ENCODE measurements at places on chromosomes 5 and 9.

DNA sequence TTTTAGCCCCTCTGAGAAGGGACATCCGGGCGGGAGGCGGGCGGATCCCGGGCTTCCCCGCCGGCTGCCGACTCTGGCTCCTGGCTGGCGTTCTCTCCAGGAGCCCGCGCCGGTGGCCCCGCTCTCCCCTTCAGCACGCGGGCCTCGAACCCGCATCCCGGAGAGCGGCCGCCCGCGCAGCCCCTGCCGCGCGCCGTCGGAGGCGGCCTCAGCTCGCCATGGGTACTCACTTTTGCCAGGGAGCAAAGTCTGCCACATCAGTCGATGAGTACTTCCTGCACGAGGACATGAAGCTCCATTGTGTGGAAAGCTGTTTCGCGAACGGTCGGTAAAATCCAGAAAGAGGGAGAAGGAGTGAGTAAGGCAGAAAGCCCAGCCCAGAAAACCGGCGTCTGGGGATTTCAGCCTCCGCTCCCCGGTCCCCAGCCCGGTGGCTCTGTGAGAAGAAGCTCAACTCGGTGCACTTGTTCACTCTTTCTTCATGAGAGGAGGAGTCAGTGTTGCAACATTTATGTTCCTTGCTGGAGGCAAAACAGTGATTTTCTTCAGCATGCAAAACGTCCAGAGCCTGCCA lies at the start of gene PRLR:
PRLR (minus strand) TSS at position 450 of the 574 bp plus-strand sequence. CDS start 140,867 bp downstream, outside the sequence.
- peak; percentile 38 for DNase-seq

- no peak for DNase-seq
Measured at GRCh38 chr5:148796936-148797335, 29.5 kb upstream of the ADRB2 start.

DNA sequence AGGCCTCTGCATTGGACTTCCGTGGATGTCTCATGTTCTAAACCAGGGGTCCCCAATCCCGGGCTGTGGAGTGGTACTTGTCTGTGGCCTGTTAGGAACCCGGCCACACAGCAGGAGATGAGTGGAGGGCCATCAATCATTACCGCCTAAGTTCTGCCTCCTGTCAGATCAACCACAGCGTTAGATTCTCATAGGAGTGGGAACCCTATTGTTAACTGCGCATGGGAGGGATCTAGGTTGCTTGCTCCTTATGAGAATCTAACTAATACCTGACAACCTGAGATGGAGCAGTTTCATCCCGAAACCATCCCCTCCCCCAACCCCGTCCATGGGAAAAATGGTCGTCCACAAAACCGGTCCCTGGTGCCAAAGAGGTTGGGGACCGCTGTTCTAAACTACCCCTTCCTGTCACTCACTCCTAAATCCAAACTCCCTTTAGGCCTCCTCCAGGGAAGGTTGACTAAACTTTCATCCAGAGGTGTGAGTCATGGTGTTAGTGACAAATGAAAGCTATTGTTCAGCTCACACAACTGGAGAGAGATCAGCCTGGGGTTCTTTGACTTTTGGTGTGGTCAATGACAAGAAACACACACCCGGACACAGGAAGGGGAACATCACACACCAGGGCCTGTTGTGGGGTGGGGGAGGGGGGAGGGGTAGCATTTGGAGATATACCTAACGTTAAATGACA lies 9.5 kb downstream of the KCNV2 start:
- DNase-seq, result no peak

GRCh38 chr5:42636946-42637345 lies 119.7 kb upstream of the CCDC152 start:
- no peak for DNase-seq

GRCh38 chr5:177987326-177987725 lies 8.7 kb downstream of the PROP1 start:
- DNase-seq, result no peak

DNA sequence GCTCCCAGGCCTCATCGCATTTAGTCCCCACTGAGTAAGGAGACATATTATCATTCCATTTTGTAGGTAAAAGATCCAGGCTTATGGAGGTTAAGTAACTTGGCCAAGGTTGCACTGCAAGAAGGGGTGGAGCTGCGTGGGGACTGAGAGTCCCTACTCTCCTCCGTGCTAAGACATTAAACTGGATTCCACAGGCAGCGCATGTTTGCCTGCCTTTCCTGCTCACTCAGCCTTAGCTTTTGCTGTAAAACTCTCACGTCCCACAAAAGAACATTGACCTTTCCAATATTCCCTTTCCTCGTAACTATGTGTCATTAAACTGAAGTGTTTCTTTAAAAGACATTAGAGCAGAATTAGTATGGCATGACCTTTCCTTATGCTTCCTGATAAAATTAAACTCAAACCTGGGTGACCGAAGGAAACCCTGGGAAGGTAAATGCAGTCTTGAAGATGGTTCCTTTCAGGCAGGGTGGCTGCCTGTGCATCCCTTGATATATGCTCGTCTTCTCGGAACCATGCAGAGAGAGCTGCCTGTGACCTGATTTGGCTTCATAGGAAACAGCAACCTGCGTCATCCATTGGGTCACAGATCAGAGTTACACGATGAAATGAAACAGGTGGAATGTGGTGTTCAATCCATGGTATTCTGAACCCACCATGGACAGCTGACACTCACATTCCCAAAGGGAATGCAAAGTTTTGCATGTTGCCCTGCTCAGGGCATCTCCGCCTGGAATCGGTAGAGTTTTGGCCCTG lies 85.9 kb downstream of the TMEM252 start:
- no peak for DNase-seq

DNA sequence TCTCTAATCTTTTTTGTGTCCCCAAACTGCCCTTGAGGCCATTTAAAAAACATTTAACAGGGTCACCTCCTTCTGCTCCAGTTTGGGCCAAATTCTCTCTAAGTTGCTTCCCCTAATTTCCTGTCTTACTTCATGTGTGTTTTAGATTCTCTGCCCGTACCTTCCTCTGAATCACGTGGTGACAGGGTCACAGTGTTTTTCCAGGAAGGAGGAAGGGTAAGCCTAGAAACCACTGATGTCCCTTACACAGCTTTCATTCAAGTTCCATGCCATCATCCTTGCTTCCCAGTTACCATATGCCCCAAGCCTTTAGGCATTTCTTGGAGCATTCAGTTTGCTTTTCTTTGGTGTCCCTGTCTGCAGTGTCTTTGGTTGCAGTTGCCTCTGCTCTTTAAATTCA lies 42.4 kb upstream of the MACIR start:
- no peak for DNase-seq

DNA sequence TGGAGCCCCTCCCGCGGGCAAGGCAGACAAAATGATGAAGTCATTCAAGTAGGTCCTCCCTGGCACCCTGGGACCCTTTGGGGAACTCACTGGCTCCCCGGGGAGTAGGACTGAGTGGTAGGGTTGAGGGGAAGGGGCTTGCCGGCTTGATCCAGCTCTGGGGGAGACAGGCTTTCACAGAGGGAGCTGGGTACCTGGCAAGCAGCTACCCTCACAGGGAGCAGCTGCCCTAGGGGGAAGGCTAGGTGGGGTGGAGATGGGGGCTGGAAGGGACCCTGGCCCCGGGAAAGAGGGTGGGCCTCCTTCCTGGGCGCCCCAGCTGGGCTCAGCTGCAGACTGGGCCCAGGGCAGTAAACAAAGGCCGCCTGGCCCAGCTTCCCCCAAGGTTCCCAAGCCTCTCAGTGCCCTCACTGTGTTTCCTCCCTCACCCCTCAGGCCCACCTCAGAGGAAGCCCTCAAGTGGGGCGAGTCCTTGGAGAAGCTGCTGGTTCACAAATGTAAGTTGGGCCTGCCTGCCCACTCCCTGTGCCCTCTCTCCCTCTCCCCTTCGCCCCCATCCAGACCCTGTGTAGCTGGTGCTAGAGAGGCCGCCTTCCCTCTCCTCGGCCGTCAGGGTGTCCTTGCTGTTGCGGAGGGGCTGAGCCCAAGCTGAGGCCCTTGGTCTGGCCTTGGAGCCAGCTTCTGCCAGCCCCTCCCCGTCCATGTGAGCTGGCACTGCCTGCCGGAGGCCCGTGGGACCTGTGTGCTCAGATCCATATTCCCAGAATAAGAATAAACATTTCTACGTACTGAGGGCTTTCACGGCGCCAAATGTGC lies 131.2 kb downstream of the RGS3 start:
- no peak for DNase-seq

GRCh38 chr5:15363601-15364000 lies 136.4 kb upstream of the FBXL7 start:
- DNase-seq, result no peak

DNA sequence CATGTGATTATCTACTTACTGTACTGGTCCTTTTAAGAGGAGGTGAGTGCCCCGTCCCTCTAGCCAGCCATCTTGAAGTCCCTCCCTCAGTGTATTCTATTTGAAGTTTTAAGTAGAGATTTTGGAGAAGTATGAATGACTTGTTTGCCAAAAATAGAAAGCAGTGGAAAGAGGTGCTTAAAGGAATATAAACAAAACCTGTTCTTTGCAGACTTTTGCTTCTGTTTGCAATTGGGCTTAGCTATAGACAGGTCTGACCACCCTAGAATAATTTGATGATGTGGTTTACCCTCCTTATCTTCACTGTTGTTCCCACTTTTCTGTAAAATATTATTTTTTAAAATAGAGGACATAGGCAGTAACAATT lies 21.2 kb downstream of the OSMR start:
- DNase-seq, result no peak

DNA sequence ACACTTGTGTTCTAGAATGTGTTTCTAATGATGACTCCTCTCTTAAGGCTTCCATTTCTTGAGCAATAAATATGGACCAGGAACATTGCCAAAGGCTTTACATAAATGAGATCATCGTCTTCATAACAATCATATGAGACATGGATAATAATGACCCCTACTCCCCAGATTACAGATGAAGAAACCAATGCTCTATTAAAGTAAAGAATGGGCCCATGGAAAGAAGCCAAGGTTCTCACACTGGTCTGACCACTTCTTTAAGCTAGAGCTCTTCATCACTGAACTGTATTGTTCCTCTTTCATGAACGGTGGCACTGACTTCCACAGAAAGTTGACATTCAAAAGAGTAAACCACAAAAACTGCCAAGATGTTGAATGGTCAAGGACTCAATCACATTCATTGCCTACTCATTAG lies 65.3 kb downstream of the MARCHF3 start:
- no peak for DNase-seq

DNA sequence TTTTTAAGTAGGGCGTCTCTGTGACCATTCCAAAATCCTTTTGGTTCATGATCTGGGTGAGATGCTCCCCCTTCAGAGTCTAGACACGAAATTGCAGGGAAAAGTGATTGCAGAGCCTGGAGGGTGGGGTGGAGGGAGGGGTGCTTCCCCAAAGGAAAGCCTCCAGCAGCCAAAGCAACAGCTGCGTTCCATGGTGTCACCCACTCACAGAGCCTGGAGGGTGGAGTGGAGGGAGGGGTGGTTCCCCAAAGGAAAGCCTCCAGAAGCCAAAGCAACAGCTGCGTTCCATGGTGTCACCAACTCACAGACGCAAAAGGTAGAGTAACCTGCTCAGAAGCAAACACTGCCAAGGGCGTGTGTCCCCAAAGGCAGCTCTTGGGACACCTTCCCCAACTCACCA lies 22.6 kb downstream of the SLC6A18 start:
- DNase-seq, result no peak

DNA sequence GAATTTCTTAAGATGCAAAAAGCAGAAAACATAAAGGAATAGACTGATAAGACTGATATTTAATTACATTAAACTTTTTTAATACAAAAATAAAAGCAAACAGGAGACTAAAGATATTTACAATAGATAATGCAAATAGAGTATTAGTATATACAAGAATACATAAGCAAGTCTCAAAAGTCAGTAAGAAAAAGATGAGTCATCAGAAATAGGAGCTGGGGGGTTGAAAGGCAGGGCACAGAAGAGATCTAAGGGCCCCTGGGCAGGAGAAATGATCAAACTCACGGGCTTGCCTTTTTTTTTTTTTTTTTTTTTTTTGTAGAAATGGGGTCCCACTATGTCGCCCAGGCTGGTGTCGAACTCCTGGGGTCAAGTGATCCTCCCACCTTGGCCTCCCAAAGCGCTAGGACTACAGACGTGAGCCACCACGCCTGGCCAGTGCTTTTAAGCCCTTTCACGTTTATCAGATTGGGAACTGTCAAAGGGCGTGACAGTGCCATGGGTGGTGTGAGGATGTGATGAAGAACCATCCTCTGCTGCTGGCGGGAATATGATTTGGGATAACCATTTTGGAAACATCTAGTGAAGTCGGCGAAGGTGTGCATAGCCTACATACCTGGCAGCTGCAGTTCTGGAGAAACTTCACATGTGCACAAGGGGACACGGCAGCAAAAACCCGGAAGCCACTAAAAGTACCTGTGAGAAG lies 126.1 kb downstream of the CACNA1B start:
- no peak for DNase-seq

DNA sequence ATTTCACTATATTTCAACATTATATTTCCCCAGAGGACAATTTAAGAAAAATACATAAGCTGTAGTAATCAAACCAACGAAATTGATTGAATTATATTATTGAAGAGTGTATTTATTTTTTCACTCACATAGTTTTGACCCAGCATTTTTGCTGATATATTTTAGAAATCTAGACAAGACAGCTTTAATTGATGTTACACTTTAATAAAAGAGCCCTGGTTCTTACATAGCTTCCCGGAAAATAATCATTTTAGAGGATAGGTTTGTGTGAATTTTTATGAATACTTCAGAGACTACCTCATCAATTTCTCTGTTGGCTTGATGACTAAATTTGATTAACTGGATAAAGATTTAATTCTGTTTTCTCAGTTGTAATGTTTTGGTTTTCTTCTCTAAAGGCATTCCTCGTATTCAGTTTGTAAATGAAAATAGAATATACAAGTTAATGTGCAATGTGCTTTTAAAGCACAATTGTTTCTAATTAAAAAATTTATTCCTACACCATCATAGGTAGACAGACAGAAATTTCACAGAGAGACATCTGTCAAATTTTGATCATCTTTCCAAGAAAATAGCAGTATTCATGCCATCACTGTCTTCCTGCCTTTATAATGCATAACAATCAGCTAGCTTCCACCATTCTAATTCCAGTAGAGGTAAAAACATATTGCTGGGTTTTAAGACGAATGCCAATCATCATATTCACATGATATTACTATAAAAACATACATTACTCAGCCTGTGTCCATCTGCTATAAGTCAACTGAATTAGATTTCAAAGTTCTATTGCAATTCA lies 441.4 kb downstream of the CDH12 start:
- no peak for DNase-seq

DNA sequence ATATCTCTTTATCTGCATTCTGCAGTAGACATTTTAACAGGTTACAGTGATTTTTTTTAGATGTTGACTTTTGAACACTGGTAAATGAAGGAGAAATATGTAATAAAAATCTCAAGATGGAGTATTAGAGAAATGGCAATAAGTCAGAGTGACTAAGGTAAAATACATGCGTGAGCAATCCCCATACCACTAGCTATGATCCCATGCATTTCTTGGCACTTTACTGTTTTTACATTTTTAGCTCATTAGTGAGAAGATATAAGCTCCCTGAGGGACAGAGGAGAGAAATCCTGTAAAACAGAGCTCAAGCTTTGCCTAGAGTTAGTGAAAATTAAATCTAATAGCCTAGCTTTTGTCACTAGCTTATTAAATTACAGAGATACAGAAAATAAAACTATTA lies 181.9 kb upstream of the TRPM3 start:
- DNase-seq, result no peak

GRCh38 chr5:35518104-35518503 lies 99.6 kb upstream of the SPEF2 start:
- no peak for DNase-seq

- DNase-seq, result no peak
Measured at GRCh38 chr9:21961569-21961968, 32.6 kb downstream of the CDKN2A start.

GRCh38 chr9:14127656-14128055 lies 186.3 kb downstream of the NFIB start:
- DNase-seq, result no peak
